Activated CD8-positive, alpha-beta memory T cell treated with anti-CD3 and anti-CD28 coated beads, Interleukin-2, amount 50 U/mL, for 4 hours (primary cell): ENCODE measurements at places on chromosomes 4 and X.

GRCh38 chr4:153521999-153522801 lies 56.0 kb downstream of the TMEM131L start:
- DNase-seq = peak; percentile 55

DNA sequence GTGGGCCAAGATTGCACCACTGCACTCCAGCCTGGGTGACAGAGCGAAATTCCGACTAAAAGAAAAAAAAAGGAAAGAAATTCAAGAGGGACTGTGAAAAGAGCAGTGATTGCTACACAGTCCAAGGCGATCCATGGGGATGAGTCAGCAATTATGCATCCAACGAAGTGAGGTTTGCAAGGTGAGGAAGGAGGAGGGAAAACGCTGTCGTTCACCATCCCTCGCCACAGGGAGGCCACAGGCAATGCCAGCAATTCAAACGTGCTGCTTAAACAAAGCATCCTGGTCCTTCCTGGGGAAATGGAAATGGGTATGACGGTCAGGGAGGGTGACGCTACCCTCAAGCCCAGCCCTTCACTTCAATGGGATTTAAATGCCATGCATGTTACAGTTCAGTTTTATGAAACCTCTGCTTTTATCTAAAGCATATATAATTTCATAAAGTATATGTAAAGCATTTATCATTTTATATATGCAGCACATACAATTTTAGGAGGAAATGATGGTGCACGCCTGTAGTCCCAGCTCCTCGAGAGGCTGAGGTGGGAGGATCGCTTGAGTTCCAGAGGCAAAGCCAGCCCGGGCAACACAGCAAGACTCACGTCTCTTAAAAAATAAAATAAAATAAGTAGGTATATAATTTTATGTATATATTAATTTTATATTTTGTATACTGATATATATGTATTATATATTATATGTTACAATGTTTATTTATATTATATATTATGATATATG lies 108.7 kb downstream of the DHRSX start:
- no peak for DNase-seq

DNA sequence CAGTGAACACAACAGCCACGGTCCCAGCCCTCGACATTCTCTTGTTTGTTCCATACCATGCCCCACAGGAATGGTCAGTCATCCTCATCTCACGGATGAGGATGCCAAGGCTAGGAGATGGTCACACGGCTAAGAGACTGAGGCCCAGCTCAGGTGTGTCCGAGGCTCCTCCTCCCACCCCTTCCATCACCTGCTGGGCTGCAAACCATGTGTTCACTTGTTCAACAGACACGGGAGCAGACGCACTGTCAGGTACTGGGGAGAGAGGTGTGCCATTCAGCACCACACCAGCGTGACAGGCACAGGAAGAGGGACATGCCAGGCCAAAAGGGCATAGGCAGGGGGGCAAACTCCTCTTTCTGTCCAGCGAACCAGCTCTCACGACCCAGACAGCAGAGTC lies 45.9 kb downstream of the ABLIM2 start:
- DNase-seq = no peak

- no peak for DNase-seq
These were observed 4.1 kb upstream of the PHF8 start for GRCh38 chrX:54048412-54048811.

- DNase-seq = no peak
These were observed 48.9 kb upstream of the FAM47B start for GRCh38 chrX:34893741-34894140.

DNA sequence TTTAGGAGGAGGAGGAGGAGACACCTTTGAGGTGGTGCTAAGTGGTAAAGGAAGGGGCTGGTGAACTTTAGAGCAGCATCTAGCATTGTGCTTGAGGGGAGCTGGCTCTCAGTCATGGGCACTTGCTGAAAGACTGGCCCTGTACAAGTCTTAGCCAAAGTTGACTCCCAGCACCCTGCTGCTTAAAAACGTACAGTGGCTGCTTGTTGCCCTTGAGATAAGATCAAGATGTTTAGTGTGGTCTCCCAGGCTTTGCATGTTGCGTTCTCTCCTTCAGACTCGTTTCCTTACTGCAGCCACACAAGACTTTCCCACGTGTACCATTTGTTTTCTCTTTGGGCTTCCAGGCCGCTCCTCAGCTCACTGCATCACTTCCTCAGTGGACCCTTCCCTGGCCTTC lies 1.8 kb downstream of the MED28 start:
- no peak for DNase-seq

GRCh38 chr4:829291-829690 lies 3.4 kb upstream of the CPLX1 start:
- no peak for DNase-seq

DNA sequence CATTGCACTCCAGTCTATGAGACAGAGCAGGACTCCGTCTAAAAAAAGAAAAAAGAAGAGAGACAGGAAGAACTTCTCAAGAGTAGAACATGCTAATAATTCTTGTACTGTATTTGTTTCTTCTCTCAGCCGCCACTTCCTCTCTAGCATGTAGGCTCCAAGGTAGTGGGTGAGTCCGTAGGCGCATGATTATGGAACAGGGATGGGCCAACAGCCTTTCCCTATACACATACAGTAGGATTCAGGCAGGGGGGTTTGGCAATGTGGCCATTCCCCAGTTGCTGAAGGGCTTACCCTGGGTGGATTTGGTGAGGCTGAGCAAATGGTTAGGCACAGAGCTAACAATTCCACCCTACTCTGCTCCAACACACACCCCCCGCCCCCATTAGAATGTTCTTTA lies 35.0 kb upstream of the APLN start:
- DNase-seq = no peak

GRCh38 chr4:71004281-71004851 lies 10.9 kb downstream of the DCK start:
- DNase-seq = peak; percentile 56

GRCh38 chrX:1534301-1535168 lies 2.5 kb downstream of the P2RY8 start:
- DNase-seq = peak; percentile 39

GRCh38 chrX:154714925-154715324 lies 36.0 kb downstream of the GAB3 start:
- peak; percentile 46 for DNase-seq

DNA sequence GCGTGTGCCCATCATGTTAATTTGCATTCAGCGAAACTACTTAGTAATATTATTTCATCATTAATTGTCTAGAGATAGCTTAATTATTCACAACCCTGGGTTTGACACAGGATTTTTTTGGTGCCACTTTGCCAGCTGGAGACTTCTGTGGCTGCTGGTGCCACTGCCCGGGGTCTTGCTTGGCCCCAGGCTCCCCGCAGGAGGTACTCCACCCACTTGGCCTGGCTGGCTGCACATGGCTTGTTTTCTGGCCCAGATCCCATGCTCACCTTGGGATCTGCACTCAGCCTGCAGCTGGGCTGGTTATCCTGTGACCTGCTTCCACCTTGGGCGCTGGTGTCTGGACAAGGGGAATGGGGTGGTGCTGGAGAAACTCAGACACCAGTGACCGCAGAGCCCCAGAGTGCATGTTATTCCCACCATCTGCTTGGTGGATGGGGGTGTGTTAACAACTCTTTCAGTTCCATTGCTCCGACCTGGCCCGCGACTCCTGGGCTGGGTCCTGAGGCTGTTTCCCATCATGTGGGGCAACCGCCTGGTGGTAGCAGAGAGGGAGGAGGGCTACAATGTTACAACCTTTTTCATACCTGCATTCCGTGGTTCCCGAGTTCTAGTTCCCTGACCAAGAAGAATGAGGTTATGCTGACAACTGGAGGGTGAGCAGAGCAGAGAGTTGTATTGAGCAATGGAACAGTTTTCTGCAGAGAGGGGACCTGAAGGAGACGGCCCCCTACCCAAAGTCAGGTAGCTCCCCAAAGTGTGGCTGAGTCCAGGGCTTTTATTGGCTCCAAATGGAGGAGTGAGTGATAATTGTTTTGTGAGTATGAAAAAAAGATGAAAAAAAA lies 1950.0 kb upstream of the IGFBP7 start:
- DNase-seq = no peak

DNA sequence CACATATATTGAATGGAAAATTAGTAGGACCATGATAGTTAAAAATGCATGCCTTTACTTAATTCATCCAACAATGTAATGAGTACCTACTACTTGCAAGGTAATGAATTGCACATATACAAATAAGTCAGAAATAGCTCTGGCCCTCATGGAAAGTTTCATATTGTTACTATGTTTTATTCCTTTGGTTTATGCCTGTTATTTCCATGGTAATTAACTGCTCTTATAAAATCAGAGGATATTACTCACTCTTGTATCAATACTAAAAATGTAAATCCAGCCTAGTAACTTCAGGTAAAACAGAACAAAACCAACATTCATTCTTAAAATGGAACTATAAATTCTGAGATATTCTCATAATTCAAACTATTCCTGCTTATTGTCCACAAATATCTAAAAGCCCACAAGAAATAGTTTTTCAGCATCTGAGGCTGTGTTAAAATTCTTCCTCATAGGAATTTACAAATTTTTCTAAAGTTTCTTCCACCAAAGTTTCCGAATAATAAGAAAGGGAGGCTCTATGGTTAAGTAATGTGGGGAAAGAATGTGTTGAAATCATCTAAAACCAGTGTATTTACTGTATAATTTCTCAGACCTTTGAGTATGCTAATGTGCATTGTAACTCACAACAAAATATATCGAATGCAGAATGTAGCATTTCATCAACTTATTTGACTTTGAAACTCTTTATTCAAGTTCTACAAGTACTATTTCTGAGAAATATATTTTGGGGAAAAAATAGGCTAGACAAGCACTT lies 444.2 kb downstream of the PDGFC start:
- DNase-seq = no peak

GRCh38 chr4:124713185-124713592 lies 657 bp upstream of the ANKRD50 start:
- DNase-seq = no peak

DNA sequence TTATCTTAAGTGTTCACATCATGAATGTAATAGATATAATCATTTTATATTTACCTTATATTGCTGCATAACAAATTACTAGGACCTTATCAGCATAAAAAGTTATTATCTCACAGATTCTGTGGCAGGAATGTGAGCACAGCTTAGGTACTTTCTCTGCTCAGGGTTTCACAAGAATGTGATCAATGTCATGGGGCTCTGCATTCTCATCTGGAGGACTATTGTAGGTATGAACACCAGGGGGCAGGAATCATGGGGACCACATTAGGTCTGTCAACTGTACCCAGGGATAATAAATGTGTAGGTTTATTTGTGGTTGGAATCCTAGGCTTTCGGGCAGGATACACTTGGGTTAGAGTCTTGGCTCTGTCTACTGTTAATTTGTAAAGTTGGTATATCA lies 519.2 kb downstream of the ARAP2 start:
- no peak for DNase-seq

- DNase-seq = no peak
These were observed 79.9 kb downstream of the TRPC5OS start for GRCh38 chrX:111955901-111956300.

- DNase-seq = peak; percentile 40
These were observed 80.6 kb downstream of the PBDC1 start for GRCh38 chrX:76253432-76253831.

- no peak for DNase-seq
These were observed 120.3 kb upstream of the ATXN3L start for GRCh38 chrX:13440176-13440575.

- no peak for DNase-seq
These were observed 28.4 kb upstream of the TNIP3 start for GRCh38 chr4:121192480-121192879.

- no peak for DNase-seq
These were observed 172.1 kb downstream of the AFF2 start for GRCh38 chrX:148672517-148672916.

GRCh38 chr4:168881781-168882420 lies 128.2 kb downstream of the CBR4 start:
- no peak for DNase-seq

DNA sequence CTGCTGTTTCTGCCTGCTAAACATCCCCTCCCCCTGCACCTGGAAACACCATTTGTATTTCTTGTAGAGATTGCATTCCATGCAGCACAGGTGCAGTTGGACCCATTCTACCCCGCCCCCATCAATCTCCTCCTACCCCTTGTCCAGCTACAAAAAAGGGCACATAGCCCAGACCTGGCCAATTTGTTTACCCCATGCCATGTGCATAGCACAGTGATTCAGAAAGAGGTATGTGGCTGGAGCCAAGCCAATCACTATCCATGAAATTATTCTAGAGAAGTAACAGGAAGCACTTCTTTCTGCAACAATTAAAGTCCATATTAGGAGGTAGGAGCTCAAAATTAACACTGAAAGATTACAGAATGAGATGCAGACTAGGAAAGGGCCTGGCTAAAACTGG lies 20.2 kb upstream of the TMEM184C start:
- DNase-seq = no peak

DNA sequence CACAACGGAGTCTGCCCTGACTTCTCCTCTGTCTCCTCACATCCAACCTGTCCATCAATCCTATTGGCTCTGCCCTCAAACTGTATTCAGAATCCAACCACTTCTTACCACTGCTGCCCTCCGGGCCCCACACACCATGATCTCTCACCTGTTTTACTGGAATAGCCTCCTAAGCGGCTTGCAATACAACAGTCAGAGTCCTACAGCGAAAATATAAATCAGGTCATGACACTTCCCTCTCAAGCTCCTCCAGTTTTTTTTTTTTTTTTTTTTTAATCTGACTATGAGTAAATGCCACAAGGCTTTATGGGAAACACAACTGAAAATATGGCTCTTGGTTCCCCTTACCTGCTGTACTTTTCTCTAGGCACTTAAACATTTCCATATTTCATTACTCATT lies 42.8 kb downstream of the SHISA3 start:
- DNase-seq = no peak

DNA sequence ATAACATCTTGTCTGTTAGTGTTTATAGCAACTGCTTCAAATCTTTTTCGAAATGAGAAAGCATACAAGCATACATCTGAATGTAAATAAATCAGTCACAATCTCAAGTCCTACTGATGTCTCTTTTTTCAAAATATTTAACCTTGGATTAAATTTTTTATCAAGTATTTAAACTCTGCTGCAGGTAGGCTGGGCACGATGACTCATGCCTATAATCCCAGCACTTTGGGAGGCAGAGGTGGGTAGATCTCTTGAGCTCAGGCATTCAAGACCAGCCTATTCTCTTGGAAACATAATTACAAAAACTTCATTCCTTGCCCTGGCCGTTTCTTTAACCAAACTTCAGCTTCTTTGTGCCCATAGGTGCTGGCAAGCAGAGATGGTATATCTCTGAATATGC lies 540.3 kb upstream of the GALNT7 start:
- no peak for DNase-seq
